ENCODE measurements at places on chromosomes 7 and 10.
A peak's percentile ranks its signal among the peaks of the same experiment; 100 is the strongest.

DNA sequence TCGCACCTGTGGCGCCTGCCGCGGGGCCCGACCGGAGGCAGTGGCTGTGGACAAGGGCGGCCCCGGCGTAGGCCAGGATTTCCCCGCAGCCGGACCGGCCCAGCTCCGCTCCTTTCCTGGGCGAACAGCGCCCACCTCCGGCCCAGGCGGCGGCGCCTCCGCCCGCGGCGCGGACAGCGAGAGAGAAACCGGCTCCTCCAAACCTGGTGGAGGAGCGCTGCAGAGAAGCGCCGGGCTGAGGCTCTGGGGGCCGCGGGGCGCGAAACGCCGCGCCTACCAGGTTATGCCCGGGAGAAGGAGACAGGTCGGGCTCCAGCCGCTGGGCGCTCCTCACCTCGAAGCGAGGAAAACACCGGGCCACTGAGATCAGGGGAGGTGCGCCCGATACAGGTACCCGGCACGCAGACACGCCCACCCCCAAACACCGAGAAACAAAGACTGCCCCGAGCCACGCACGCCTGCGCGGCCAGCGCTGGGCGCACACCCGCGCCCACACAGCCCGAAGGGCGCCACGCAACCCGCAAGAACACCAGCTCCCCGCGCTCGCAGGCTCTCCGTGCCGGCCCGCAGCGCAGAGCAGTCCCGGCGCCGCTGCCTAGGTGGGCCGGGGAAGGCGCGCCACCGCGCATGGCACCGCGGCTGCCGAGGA, 3.3 kb downstream of the GRID1 start:
- DNase-seq = no peak

DNA sequence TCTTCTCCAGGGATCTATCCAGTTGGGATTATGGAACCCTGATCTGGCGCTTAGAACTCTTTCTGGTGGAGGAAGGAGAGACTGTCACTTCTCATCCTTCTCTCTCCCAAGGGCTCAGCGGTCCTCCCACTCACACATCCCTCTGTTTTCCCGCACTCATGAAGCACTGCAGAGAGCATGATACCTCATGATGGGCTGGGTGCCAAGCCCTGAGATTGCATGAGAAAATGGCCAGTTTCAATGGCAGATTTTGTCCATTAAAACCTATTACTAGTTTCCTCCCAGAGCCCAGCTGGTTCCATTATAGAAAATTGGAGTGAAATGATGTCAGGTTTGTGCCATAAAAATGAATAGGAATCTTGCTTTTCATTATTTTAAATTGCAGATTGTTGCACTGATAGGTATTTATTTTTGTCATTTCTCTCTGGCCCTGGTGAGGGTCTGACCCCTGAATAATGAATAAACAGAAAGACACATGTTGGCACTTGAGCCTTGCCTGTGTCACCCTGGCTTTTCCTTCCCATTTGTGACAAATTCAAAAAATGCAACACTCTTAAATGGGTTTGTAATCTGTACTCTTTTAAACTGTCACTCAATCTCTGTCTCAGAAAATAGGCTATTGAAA, 1151.1 kb downstream of the TYW1 start:
- no peak for DNase-seq

DNA sequence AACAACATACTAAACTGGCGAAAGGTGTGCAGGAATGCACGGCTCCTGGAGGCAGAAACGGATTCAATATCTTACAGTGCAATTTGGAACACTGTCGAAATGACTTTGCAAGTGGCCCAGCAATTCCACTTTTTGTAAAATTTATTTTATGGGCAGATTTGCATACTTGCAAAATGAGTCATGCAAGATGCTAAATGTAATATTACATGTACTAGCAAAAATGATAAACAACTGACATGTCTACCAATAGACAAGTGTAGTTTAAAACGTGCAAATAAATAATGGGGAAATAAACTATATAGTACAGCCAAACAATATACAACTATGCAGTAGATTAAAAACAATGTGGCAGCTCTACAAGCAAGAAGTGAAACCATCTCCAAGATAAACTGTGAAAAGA, 97.7 kb downstream of the ARHGAP12 start:
- no peak for DNase-seq

GRCh38 chr7:15389073-15389472, 172.7 kb downstream of the AGMO start:
- no peak for DNase-seq

- peak; percentile 91 for DNase-seq
Observed at GRCh38 chr7:39580149-39580874, 14.1 kb downstream of the YAE1 start.

GRCh38 chr7:76296743-76297740, 5.4 kb upstream of the HSPB1 start:
- DNase-seq = no peak

DNA sequence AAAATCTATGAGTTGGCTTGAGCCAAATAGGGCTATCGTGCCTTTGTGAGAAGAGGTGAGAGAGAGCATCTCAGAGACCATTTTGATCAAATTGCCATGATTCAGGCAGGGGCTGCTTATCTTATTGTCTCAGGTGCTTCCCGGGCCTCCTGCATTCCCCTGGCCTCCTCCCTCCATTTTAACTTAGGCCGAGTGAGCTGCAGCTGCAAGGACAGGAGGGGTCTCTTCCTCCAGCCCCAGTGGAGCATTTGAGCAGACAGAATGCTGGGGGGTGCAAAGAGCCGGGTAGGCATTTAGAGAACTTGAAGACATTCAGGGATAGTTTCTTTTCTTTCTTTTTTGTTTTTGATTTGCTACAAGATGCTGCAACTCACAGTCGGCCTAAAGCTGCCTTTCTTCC, 59.0 kb downstream of the BUB3 start:
- no peak for DNase-seq

DNA sequence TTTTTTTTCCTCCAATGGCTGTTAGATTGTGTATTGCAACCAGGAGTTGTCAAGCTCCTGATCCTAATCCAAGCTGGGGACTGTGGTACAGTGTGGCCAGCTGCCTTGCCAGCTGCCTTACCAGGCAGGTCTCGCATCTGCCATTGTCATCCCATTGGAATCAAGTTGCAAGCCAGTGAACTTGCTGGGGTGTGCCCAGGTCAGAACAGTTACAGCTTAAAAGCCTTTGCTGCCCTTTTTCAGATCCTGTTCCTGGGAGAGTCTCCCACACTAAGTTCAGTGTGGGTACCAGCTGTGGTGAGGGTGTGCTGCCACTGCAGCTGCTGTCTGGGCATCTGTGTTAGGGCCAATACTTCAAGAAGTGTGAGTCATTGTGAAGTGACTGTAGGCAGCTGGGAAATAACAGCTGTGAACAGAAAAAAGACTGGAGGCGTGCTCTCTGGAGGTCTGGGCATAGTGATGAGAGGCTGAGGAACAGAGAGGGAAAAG, 72.8 kb downstream of the CCNY start:
- DNase-seq = no peak

GRCh38 chr7:107972075-107972482, 30.9 kb downstream of the LAMB1 start:
- DNase-seq = no peak

DNA sequence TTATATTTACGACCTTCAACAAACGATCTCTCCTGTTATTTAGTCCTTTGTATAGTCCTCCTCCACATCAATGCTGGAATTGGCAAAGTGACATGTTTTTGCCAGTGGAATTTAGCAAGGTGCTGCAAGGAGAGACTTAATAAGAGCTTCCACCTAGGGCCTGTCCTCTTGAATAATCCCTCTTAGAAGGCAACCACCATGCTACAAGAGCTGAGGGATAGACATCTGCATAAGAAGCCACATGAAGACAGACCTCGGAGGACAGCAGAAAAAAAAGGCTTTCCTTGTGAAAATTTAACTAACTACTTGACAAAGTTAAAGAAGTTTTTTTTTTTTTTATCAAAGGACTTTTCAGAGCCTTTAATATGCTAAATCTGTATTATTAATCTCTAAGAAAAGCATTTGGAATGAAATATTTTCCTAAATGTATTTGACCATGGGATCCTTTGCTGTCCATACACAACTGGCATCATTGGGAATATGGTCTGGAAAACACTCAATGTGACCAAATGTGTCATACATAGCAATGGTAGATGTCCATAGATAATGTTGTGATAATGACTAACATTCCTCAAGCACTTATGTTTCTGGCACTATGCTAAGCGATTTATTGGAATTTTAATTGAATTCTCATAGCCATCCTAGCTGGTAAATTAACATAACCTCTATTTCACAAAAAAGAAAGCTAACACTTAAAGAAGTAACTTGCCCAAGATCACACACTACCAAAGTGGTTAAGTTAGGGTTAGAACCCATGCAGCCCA, 13.2 kb downstream of the HYCC1 start:
- no peak for DNase-seq

- DNase-seq = no peak
Observed at GRCh38 chr10:50600831-50601477, 22.8 kb downstream of the SGMS1 start.

- DNase-seq = no peak
Observed at GRCh38 chr7:94999069-94999351, 91.6 kb downstream of the PPP1R9A start.

DNA sequence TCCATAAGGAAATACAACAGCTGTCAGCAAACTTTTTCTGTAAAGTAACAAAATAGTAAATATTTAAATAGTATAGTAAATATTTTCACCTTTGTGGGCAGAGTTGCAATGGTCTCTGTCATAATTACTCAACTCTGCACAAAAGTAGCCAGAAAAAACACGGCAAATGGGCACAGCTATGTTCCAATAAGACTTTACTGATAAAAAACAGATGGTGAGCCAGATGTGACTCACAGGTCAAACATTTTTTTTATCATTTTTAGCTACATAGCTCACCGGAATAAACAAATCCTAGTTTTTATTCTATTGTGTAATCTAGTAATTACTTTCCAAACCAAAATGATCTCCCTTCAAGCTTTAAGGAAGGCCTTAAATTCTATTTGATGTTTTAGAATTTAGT, 55.3 kb downstream of the NCAPG2 start:
- no peak for DNase-seq

DNA sequence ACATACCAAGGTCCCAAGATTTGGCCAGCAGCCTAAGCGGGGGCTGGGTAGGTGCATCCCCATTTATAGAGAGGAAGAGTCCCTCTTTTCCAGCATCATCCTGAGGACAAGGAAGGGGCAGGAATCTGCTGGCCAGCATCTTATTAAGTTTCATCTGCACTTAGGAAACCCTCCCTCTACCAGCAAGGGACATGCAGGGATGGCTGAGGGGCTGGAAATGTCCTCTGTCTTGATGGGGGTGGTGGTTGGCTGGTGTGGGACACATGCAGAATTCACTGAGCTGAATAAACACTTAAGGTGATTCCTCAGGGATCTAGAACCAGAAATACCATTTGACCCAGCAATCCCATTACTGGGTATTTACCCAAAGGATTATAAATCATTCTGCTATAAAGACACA, 42.1 kb downstream of the NOD1 start:
- DNase-seq = no peak

GRCh38 chr10:95247200-95247880, 43.5 kb downstream of the PDLIM1 start:
- DNase-seq = no peak

- no peak for DNase-seq
Observed at GRCh38 chr7:3240826-3241430, 60.1 kb upstream of the SDK1 start.

DNA sequence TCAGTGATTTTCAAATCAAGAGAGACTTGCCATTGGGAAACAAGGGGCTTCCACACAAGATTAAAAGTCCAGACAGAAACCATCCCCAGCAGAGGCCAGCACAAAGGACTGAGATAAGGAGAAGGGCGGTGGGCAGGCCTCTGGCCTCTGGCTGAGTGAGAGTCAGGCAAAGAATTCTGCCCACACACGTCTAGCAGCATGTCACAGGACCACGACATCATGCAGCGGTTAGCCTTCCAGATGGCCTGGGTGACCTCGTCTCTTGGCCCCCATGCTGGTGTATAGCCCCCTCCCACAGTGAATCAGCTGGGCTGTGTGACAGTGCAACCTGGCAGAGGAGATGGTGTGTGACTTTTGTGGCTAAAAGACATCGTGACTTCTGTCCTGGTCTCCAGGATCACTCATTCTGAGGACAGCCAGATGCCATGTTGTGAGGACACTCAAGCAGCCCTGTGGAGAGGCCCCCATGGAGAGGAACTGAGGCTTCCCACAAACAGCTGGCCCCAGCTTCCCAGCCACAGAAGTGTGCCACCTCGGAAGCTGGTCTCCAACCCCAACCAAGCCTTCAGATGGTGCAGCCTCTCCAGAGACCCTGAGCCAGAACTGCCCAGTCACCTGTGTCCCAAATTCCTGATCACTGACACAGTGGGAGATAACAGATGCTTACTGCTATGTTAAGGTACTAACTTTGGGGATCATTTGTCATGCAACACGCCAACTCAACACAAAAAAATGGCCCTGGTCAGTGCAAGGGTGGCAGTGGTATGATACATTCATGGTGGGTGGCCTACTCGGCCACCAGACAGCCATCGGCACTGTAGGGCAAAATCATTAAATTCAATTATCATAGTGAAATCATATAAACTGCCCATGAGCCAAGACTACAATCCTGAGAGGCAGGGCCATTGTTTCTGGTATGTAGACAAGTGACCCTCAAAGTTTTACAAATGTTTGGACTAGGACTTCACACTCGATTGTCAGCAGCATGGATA, 73.2 kb downstream of the TNS3 start:
- no peak for DNase-seq

DNA sequence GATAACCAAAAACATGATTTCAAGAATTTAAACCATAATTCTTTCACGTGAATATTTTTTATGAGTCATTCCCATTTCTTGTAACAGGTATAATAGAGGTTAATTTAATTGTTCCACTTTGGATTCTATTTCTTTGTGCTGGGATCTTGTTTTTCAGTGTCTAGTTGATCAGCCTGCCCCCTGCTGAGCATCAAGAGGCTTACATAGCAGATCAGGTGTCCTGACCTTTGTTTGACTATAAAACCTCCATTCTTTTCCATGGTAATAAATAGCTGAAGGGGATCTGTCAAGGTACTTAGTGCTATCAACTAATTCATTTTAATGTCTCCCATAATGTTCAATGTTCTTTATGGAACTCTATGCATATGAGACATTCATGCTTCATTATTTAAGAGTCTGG, 4.9 kb downstream of the COL17A1 start:
- DNase-seq = no peak

Data from NCI-H446 treated with DMSO at 0.1 percent for 48 hours (cell line).